ENCODE measurements at places on chromosomes 4 and X. TPM values are rescaled to one million over a fixed set of nuclear protein-coding genes. Genes with fewer than 3 reads are reported as not detected.
A peak's percentile ranks its signal among the peaks of the same experiment; 100 is the strongest.

The PGAM4 gene
- total RNA-seq: not detected

The TRPC3 gene
- total RNA-seq: not detected

The CA5B gene
- total RNA-seq: 8.5 TPM

The ATP8A1 gene
- 5.3 TPM for total RNA-seq

The MAGEB10 gene
- not detected for total RNA-seq

The ETDC gene
- not detected for total RNA-seq

The OPRPN gene
- not detected for total RNA-seq

DNA sequence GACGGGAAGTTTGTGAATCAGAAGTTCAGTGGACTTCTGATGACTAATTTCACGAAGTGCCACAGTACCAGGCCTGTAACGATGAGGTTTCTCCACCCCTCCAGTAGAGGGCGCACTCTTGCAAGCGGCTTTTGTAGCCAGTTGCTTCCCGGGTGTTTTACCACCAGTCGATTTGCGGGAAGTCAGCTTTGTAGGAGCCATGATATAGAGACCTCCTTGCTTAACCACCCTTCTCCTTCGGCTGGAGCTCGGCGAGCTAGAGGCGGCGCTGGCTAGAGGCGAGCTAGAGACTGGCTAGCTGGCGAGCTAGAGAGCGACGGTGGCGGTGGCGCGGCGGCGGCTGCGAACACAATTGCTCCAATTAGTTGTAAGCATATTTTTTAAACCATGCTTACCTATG lies 72.0 kb downstream of the IL1RAPL1 start:
- H3K27ac ChIP-seq: no peak overlapping the region
- H3K4me3 ChIP-seq: no peak overlapping the region
- no peak for DNase-seq
- H3K27me3 ChIP-seq: no peaks in the 10 kb centered on the region

DNA sequence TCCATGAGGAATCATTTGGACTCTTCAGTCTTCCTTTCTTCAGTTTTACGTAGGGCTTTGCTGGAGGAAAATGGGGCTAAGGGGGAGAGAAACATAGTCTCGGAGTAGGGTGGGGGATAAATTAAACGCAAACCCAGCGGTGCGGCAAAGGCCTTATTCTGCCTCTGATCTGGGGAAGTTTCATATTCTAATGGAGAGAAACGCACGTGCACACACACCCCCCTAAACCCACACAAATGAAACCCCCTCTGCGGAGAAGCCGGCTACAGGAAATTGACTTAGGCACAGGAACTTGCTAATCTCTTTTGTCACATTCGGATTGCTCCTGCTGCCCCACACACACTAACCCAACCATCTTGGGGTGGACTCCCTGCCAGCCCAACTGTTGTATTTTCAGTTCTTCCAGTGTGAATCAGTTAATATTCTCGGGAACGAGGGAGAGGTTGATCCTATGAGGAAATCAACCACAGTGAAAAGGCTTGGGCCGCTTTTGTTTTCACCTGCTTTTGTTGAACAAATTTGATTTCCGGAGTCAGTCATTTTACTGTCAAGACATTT lies at the start of gene RHOH:
Gene RHOH, plus strand, starts transcription at position 308 of the 558 bp plus-strand sequence. CDS start 46,356 bp downstream, outside the sequence.
- peaks cover 26% of the 10 kb centered on the region for H3K4me1 ChIP-seq
- no peaks in the 10 kb centered on the region for H3K36me3 ChIP-seq
- H3K4me3 ChIP-seq: no peak within 1 kb of the TSS

DNA sequence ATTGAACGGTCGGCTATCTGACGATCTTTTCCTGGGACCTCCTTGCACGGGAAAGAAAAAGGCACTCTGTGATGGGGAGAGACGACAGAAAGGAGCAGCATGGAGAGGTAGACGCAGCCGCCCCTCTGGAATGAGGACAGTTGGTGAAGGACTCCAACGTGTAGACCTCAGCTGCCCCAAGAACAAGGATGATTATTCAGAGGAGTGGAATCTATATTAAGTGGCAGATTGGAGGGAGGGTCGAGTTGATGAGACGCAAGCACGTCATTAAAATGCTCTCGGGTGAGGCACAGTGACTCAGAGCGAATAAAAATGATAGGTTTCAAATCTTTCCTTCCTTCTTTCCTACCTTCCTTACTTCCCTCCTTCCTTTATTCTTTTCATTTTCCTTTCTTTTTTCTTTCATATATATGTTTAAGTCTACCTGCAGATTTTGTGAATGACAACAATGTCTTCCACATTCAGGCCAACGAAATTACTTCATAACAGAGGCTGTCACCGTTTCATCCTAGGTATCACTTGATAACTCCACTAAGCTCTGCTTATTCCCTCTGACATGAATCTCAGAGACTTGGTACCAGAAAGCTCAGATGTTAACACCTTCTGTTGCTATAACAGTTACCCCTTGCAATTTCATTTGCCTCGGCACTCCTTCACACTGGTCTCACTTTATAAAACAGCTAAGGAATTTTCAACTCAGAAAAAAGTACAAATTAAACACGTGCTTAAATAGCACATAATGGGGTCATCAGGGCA lies 110.0 kb upstream of the PPARGC1A start:
- no peaks in the 10 kb centered on the region for H3K4me1 ChIP-seq
- H3K36me3 ChIP-seq: no peaks in the 10 kb centered on the region
- no peak overlapping the region for H3K27ac ChIP-seq
- H3K4me3 ChIP-seq: no peak overlapping the region

GRCh38 chr4:58653251-58653650 lies 1543.1 kb upstream of the IGFBP7 start:
- no peak overlapping the region for H3K27ac ChIP-seq
- no peak overlapping the region for H3K4me3 ChIP-seq
- DNase-seq: no peak
- H3K4me1 ChIP-seq: no peaks in the 10 kb centered on the region
- no peaks in the 10 kb centered on the region for H3K36me3 ChIP-seq

DNA sequence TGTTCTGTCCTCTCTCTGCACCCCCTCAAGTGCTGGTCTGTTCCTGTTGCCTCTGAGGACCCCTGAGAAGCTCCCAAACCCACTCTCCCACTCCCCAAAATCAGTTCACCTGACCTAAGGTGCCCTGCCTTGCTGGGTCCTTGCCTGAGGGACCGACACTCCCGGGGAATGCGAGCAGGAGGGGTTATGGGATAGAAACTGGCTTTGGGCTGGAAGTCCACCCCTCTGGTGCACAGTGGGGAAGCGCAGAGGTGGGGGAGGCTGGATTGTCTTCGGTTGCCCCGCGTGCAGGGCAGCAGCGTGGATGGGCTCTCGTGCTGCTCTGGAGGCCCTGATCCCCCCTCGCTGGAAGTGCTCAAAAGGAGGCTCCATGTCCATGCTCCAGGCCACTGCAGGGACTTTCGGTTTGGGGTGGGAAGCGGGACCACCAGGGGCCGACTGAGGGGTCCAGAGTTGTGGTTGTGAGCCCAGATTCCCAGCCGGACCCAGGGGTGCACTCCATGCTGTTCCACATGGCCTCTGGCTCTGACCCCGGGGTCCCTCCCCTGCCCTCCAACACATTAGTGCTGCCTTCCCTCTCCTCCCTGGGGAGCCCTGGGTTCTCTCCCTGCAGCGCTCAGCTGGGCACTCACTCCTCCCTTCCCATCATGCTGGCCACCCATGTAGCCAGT lies 7.6 kb downstream of the SORCS2 start:
- H3K4me1 ChIP-seq: peaks cover 45% of the 10 kb centered on the region
- no peak overlapping the region for H3K27ac ChIP-seq
- DNase-seq: no peak
- H3K27me3 ChIP-seq: no peaks in the 10 kb centered on the region
- no peak overlapping the region for H3K4me3 ChIP-seq
- no peaks in the 10 kb centered on the region for H3K36me3 ChIP-seq

GRCh38 chr4:177853229-177853628 lies 411.0 kb upstream of the AGA start:
- H3K4me3 ChIP-seq: no peak overlapping the region
- no peak for DNase-seq
- no peak overlapping the region for H3K27ac ChIP-seq
- no peaks in the 10 kb centered on the region for H3K36me3 ChIP-seq

DNA sequence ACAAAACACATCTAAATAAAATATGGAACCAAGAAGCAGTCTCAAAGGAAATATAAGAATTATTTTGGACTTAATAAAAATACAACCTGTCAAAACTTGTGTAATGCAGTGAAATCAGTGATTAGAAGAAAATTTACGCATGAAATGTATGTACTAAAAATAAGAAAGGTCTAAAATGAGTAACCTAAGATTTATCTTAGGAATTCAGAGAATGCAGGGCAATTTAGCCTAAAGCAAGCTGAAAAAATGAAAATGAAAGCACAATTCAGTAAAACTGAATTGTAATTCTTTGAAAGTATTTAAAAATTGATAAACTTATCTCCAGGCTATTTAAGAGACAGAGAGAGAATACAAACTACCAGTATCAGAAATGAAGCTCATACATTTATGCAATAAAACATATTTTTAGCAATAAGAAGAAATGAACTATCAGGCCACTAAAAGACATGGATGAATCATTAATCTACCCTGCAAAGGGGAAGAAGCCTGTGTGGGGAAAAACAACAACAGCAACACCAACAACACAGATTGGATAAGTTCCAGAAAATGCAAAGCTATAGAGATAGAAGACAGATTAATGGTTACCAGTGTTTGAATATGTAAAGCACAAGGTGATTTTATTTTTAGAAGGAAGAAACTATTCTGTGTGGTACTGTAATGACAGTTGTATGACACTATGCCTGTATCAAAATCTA lies 442.0 kb upstream of the ADGRL3 start:
- H3K27ac ChIP-seq: no peak overlapping the region
- H3K4me3 ChIP-seq: peak overlapping the region; percentile 37
- peak; percentile 55 for DNase-seq
- H3K27me3 ChIP-seq: no peaks in the 10 kb centered on the region
- H3K4me1 ChIP-seq: peaks cover 13% of the 10 kb centered on the region

DNA sequence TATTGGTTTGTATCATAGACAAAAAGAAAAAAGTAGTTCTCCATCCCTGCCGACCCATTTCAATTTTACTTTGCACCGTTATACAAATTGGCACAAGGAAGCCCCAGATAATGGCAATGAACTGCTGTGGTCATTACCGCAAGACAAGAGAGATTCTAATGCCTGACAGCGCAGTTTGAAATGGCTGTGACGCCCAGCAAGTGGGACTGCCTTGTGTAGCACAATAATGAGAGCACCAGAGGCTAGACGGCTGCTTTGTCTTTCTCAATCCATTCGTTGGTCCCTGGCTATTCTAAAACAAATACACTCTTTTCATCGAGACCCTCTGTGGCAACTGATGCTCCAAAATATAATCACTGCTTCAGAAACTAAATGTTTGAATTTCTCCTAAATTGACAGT lies 192.4 kb upstream of the NEIL3 start:
- no peak for DNase-seq
- H3K4me1 ChIP-seq: no peaks in the 10 kb centered on the region
- H3K27ac ChIP-seq: no peak overlapping the region
- H3K27me3 ChIP-seq: no peaks in the 10 kb centered on the region
- H3K36me3 ChIP-seq: no peaks in the 10 kb centered on the region

DNA sequence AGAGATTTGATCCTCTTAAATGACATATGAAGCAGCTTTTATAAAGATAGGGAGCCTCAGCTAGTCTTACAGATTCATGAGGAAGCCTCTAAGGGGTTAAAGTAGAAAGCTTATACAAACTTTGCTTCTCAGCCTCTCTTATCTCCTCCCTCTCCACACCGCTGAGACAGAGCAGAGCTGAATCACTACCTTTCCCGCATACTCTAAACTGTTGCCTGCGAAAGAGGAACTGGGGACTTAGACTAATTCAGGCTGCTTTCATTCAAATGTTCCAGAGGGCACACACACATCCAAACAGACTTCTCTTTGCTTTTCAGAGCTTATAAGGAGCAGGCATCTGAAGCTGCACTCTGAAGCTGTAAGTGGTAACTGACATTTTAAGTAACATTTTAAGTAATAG lies at the start of gene SERTM2:
Gene SERTM2, plus strand, starts transcription at position 169 of the 400 bp plus-strand sequence. CDS start 7,213 bp downstream, outside the sequence.
- no peaks in the 10 kb centered on the region for H3K27me3 ChIP-seq
- H3K36me3 ChIP-seq: no peaks in the 10 kb centered on the region
- no peak within 1 kb of the TSS for H3K4me3 ChIP-seq
- H3K4me1 ChIP-seq: no peaks in the 10 kb centered on the region
- no peak within 1 kb of the TSS for H3K27ac ChIP-seq

DNA sequence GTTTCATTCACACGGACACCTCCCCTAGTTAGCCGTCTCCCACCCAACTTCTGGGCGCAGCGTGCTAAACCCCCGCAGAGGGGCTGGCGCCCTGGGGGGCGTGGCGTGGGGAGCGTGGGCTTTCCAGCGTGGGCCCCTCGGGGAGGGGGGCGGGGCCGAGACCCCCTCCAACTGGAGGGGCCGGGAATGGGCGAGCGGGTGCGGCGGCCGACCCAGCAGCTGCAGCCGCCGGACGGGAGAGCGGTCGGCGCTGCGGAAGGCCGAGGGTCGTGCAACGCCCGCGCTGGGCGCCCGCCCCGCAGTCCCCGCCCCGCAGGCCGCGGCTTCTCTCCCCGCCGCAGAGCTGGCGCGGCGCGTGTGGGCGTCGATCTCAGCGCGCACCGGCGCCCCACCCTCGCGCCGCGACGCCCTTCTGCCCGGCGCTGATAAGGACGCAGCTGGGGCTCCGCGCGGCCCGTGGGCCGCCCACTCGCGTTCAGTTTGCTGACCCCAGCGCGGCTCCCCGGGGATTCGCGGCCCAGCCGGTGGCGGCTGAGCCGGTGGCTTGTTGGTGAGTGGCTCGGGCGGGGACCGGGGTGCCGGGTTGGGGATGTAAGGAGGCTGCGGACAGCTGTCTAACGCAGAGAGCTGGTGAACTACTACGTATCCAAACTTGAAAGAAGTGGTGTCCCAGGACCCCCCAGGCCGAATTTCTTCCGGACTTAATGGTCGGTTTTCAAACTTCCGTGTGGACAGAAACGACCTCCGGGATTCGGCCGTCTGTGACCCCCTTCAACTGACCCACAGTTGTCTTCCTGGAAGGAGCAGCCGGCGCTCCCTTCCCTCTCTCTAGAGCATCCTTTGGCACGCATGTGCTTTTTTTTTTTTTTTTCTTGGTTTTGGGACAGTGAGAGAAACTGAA lies 1.5 kb downstream of the FHDC1 start:
- H3K27me3 ChIP-seq: no peaks in the 10 kb centered on the region
- peak overlapping the region; percentile 85 for H3K4me3 ChIP-seq
- peaks cover 9% of the 10 kb centered on the region for H3K4me1 ChIP-seq
- H3K36me3 ChIP-seq: no peaks in the 10 kb centered on the region

GRCh38 chrX:118632862-118633261 lies 94.5 kb upstream of the IL13RA1 start:
- H3K4me3 ChIP-seq: no peak overlapping the region
- no peaks in the 10 kb centered on the region for H3K27me3 ChIP-seq
- H3K27ac ChIP-seq: no peak overlapping the region
- H3K36me3 ChIP-seq: no peaks in the 10 kb centered on the region

GRCh38 chrX:27775984-27776383 lies 31.8 kb upstream of the MAGEB10 start:
- H3K4me3 ChIP-seq: no peak overlapping the region
- no peaks in the 10 kb centered on the region for H3K4me1 ChIP-seq
- no peaks in the 10 kb centered on the region for H3K27me3 ChIP-seq
- H3K36me3 ChIP-seq: no peaks in the 10 kb centered on the region

Data from PC-3 (cell line).